ENCODE measurements at places on chromosomes 13 and 19. TPM values are rescaled to one million over a fixed set of nuclear protein-coding genes. Genes with fewer than 3 reads are reported as not detected.

DNA sequence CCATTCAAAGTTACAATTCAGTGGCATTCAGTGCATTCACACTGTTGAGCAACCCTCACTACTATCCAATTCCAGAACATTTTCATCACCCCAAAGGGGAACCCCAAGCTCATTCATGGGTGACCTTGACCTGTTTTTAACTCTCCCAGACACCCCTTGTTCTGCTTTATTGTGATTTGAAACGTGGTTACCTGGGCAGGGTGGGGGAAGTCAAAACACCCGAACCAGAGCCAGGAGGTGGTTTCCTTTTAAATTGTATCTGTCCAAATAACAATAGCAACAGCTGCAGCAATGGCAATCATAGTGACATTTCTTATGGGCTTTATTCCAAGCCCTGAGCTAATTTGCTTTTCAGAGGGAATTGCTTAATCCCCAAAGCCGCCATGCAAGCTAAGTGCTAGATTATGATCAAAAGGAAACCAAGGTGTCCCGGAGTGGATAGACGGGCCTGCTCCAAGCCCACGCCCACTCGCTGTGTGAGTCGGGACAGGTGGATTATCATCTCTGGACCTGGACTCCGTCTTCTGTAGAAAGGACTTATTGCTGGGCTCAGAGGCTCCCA, 6.1 kb downstream of the PTGIR start:
- DNase-seq, result no peak

DNA sequence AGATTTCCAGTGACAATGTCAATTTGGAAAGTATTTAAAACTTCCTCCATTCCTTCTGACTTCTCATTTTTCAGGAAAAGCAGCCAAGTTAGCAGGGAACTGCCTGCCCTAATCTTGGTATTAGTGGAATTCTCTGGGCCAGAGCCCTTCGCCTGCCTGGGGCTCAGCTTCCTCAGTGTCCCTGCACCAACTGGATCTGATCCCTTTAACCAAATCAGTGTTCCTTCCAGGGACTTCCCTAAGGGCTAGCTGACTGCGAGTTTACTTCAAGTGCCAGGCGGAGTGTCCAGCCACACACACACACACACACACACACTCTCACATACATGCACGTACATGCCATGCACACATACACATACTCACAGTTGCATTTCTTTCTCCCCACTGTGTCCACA, 20.0 kb downstream of the RAB20 start:
- no peak for DNase-seq

- no peak for DNase-seq
Observed at GRCh38 chr19:41887711-41888382, 4.9 kb downstream of the ARHGEF1 start.

DNA sequence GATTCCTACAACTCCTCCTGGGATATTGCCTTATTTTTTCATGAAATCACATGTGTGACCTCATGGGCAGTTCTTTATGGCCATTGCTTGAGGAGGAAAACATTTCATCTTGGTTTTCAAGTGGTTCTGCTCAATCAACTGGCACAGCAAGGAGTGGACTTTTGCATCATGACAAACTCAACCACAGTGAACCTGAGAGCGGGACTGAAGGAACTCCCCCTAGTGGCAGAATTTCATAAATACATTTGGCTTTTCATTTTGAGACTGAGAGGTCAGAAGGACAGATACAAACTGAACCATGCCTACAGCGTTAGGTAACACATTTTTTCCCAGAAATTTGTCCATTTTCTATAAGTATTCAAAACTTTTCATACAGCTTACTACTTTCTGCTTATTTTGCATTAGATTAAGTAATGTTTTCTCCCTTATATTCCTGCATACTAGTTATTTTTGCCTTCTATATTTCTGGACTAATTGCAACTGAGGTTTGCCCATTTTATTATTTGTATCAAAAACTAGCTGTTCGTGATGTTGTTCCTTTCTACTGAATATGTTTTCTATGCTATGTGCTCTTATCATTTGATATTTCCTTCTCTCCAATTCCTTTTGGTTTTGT, 13.4 kb upstream of the SIGLEC12 start:
- DNase-seq, result no peak

- DNase-seq, result no peak
Observed at GRCh38 chr19:37986048-37986750, 79.2 kb downstream of the SIPA1L3 start.

DNA sequence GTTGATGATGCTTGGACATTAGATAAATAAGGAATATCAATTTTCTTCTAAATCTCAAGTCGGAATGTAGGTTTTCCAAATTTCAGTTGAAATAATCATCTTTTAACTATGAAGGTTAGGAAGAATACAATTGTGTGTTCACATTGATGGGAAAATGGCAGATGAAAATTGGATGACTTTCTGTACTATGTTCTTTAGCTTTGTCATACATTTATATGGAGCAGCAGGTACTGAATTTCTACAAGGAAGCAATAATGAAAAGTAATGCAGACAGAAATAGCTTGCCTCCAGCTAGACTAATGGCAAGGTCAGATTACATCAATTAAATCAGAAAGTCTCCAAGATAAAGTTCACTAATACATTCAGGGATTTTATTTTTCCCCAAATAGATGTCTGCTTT, 1423.7 kb upstream of the PCDH20 start:
- DNase-seq, result no peak

DNA sequence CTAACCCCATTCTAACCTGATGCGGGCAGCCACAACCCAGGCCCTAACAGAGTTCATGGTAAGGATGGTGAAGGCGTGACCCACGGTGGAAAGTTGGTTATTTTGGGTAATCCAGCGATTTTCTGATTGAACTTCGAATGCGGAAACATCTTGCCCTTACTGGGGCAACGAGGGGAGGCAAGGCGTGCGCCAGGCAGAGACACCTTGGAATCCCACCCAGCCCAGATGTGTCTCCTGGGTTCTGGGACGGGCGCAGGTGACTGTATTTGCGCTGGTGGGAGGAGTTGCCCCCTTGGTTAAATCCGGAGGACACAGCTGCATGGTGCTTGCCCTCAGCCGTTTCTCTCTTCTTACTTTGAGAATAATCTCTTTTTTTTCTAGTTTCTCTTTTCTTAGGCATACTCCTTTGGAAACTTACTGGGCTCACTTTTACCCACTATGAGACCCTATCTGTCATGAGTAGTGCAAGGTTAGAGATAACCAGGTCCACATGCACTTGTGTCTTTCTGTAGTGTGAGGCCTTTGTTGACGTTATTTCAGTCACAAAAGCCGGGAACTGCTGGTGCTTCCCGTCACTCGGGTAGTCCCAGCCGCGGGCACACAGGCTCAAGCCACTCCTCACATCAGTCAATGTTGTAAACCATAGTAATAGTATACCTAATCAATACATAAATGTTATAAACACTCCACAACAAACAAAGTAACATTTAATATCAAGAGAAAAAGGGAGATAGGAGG, 81.5 kb downstream of the ATP11A start:
- DNase-seq, result no peak

GRCh38 chr13:51714663-51715168, 89.2 kb downstream of the DHRS12 start:
- DNase-seq, result no peak

DNA sequence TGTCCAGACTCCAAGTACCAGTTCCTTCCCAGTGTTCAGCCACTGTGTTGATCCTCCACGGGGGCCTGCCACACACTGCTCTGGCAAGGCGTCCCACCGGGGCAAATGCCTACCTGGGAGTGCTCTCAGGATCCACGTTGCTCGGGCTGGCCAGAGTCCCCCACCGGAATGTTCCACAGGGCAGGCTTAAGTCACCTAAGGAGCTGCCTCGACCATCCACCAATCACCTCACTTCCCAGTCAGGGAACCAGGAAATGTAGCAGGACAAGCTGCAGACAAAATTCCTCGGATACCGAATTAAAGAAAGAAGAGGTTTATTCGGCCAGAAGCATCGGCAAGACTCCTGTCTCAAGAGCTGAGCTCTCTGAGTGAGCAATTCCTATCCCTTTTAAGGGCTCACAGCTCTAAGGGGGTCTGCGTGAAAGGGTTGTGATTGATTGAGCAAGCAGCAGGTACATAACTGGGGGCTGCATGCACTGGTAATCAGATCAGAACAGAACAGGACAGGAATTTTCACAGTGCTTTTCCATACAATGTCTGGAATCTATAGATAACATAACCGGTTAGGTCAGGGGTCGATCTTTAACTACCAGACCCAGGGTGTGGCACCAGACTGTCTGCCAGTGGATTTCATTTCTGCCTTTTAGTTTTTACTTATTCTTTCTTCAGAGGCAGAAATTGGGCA, 56.9 kb upstream of the EDNRB start:
- DNase-seq, result no peak

- no peak for DNase-seq
Observed at GRCh38 chr13:20994441-20994821, 67.0 kb downstream of the LATS2 start.

DNA sequence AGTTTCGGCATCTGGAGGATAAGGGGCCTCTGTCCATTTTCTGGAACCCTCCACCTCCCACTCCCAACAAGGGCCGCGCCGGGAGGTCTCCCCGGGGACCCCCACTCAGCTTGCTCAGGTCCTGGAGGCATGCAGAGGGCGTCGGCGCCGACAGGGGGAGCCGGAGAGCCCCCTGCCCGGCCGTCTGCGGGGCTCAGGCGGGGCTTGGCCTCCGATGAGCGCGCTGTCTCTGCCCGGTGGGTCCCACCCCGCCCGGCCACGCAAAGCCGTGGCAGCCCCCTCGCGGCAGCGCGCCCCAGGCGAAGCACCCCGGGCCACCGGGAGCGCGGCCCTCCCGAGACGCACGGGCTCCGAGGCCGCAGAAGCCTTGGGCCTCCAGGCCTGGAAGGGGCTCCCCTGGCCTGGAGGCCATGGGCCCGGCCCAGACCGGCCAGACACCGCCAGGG, 149.7 kb upstream of the ZNF536 start:
- DNase-seq, result no peak

DNA sequence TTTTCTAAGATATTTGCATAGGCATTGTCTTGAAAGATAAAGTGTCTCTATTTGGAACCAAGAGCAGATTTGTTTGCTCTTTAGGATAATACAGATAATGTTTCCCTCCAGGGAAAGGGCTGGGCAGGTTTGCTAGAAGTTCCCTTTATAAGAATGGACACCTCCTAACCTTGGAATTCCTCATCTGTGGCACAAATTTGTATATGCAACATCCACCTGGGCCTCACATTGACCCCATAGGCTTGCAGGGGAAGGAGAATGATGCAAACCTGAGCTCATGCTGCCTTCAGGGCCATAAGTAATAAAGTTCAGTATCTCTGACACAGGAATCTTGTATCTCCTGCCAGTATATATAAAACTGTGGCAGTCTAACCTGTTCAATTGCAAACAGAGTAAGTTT, 508.4 kb upstream of the MIR17HG start:
- no peak for DNase-seq

DNA sequence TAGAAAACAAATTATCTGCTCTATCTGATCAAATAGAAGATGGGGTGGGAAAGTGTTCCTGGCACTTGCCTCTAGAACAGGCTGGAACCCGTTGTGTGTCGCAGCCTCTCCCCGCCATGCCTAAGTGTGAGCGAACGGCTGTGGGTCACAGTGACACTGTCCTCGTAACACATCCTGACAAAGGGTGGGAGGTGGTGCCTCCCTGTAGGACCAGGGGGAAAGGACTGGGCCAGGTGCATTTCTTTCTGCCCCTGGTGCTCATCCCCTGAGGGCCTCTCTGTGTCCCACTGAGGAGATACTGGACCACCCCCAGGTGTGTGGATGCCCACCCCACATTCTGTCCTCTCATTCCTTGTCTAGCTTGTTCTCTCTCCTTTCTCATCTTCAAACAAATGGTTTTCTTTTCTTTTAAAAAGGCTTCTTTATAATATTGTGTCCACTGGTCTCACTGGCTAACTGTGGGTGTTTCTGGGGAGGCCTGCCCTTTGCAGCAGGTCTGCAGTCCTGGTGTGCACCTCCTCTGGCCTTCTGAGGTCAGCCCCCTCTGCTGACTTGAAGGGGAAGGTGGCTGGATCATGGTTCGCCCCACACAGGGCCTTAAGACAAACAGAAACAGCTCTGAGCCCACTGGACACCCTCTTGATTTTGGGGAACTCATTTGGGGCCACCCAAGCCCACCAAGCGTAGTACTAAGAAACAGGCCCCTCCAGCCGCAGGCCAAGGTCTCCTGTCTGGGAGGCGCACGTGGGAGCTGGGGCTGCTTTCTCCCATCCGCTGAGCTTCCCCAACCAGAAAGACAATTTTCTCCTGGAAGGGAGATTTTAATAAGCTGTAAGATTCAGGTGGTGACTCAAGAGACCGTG, 152.5 kb upstream of the SOX1 start:
- no peak for DNase-seq

DNA sequence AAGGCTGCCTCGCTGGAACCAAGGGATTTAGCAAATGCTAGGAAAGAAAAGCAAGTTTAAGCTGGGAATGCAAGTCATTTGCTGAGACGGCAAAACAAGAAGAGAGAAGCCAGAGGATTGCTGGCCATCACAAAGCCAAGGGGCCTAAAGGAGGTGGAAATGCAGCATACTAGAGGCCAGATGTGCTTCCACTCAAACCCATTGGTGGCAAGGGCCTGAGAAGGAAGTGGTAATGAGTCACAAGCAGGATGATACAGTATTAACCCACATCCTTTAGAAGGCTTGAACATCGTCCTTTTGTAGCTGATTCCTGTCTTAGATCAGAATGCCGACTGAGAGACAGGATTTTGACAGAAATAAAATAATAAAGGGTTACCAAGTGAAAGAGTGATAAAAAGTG, 68.2 kb downstream of the ITGBL1 start:
- no peak for DNase-seq

- DNase-seq, result no peak
Observed at GRCh38 chr13:19158526-19159174, 23.0 kb downstream of the TUBA3C start.

GRCh38 chr19:7715671-7716070, 13.7 kb upstream of the FCER2 start:
- DNase-seq, result no peak

Gene ZNF709
- 2.4 TPM for total RNA-seq

Gene ZNF583
- 1.3 TPM for total RNA-seq

Gene HIPK4
- total RNA-seq, result not detected

Gene PDE4C
- total RNA-seq, result not detected

Gene FAM83E
- 8.2 TPM for total RNA-seq

Gene SOX21
- total RNA-seq, result 11.5 TPM

Gene CAMSAP3
- 9.9 TPM for total RNA-seq

Gene NANOS3
- not detected for total RNA-seq

Gene MBD3L3
- total RNA-seq, result not detected

Gene ZNF235
- total RNA-seq, result 1.8 TPM

All from esophagus squamous epithelium (tissue), 5 donors.